ENCODE measurements at places on chromosomes 5 and 9.

DNA sequence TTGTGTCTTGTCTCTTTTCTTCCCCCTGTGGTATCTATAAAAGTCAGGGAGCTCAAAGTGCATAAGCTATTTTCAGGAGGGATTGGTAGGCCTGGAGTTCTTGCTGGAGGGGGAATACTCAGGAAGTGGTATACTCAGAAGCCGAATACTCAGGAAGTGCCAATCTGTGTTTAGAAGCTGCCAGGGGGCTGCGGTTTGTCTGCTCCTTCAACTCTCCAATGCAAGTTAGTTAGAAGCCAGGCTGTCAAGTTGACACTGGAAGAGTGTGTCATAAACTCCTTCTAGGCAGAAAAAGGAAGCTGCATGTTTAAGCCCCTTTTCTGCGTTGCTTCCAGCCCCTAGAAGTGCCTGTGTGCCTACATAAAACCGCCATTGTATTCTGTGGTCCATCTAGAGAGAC lies 366.5 kb downstream of the TAF11L14 start:
- DNase-seq: no peak

DNA sequence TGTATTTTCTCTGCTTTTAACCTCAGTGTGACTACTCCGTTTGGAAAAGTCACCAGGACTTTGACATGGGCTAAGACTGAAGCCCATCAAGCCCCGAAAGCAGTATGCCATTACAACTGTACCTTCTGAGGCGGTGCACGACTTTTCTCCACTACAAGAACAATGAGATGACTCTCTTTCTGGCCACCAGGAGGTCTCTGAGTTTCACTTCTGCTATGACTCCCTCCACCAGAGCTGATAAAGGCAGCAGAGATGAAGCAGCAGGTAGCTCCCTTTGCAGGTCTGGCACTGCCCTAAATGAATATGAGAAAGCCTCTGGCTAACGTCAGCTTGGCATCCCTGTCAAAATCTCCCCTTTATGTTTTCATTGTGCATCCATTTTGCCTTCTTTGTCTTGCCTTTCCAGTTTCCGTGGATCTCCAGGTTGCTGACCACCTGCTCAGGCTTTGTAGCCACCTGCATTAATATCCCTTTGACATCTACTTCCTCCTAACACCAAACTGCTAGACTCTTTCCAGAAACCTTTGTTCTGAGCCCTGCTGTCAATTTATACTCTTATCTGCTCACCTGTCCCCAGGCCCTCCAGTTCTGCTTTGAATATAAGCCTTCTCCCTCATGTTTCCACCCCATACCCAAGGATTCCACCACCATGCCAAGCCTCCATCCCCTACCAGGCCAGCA lies 221.7 kb downstream of the ZNF608 start:
- DNase-seq: no peak

GRCh38 chr5:134124289-134125038 lies 10.0 kb downstream of the TCF7 start:
- no peak for DNase-seq

- DNase-seq: no peak
Measured at GRCh38 chr5:160703547-160704189, 148.3 kb downstream of the ATP10B start.

DNA sequence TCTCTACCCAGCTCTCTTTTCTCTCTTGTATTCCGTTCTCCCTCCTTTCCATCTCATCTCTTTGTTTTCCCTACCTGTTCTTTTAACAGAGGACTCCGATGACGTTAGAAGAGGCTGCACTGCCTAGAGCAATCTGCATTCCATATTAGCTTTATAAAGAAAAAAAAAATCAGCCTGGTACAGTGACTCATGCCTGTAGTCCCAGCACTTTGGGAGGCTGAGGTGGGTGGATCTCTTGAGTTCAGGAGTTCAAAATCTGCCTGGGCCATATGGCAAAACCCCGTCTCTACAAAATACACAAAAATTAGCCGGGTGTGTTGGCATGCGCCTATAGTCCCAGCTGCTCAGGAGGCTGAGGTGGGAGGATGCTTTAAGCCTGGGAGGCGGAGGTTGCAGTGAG lies 49.0 kb downstream of the DAPK1 start:
- no peak for DNase-seq

DNA sequence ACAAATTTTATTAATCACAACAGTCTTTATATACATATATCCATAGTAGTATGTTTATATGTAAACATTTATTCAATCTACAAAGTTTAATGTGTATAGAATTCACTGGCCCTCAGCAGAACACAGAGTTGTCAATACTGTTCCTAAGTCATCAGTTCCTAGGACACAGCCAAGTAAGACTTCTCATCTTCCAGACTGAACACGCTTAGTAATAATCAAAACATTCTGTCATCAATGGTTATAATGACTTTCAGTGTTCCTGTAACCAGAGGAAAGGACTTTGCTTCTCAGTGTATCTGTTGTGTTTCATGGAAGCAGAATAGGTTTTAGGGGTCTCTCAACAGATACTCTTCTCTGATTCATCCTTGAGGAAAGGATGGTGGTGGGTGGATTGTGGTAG lies 82.2 kb downstream of the SMIM23 start:
- DNase-seq: no peak

GRCh38 chr9:4059437-4059836 lies 240.4 kb downstream of the GLIS3 start:
- DNase-seq: no peak

DNA sequence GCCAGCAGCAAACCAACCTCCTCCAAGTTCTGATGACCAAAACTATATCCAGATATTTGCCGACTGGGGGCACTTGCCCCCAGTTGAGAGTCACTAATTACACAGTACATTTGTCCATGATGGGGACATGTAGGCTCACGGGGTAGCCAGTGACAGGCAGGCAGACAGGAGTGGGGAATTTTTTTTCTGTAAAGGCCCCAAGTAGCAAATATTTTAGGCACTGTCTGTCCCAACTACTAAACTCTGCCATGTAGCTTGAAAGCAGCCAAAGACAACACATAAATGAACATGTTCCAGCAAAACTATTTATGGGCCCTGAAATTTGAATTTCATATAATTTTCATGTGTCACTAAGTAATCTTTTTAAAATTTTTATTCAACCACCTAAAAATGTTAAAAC lies 80.7 kb downstream of the GRIA1 start:
- DNase-seq: no peak

DNA sequence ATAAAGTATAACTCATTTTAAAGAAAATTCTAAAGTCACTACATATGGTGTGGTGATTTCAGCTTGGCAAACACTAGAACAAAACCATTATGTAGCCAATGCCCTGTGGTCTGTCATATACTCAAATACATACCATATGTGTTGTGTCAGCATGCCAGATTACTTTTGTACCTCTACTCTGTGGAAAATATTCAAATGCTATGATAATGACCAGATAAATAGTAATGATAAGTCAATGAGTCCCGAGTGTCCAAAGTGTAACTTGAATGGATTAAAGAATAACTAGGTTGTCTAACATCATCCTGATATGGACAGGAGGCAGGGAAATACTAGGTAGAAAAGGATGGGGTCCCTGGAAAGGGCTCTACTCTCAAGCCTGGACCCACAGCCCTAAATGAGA lies 58.0 kb upstream of the IL6ST start:
- DNase-seq: no peak

DNA sequence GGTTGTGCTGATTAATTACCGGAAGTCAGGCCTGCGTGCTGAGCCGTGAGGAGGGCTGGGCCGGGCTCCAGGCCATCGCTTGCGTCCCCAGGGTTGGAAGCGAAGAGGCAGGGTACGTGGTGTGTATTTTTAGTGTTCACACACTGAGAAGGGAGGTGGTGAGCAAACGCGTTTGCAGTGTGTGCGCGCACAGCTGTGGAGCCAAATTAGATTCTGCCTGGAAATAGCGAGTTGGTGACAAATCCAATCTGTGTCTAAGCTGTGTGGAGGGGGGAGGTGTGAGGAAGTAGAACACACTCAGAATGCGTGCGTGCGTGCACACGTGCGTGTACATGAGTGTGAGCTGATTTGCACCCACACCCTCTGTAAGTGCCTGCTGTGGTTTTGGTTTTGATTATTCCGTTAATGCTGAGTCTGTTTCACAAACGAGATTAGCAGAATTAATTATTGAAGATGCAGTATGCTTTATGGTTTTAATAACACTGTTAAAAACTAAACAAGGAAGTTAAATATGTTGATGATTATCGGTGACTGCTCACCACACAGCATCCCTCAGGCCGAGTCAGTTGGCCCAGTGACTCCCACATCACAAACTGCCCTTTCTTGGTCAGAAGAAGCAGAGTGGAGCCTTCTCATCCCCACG lies 111.8 kb upstream of the FCN2 start:
- no peak for DNase-seq

- no peak for DNase-seq
Measured at GRCh38 chr9:121836366-121836885, 185.0 kb downstream of the DAB2IP start.

GRCh38 chr5:90890180-90890579 lies 331.6 kb downstream of the ADGRV1 start:
- no peak for DNase-seq

GRCh38 chr5:91182763-91183162 lies 200.4 kb downstream of the ARRDC3 start:
- no peak for DNase-seq

DNA sequence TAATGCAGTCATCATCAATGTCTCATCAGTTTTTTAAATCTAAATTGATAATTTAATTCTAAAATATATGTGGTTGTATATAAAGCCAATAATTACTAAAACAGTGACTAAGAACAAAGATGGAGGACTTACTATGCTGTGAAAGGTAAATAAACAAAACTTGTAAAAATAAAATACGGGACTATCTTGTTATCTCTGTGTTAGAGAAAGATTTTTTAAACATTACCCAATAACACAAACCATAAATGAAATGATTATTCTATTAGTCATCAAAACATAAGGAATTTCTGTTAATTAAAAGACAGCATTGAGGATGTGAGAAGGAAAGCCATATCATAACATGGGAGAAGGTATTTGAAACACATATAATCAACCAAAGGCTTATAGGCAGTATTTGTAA lies 226.2 kb upstream of the SMC2 start:
- DNase-seq: no peak

DNA sequence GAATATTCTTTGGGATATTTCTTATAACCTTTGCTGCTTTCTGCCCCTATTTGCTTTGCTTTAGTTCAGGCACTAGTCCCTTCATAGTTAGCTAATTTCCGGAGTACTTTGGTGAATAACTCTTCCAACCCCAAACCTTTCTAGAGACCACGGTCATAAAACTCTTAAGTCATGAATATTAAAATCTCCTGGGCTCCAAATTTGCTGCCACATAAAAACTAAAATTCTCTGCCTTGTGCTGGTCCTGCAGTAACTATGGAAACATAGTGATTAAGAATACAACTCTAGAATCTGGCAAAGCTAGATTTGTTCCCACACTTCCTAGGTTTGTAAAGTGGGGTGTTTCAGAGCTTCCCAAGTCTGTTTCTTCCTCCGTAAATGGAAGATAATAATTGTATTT lies 10.0 kb upstream of the ACTBL2 start:
- DNase-seq: no peak

GRCh38 chr9:113665064-113665463 lies 201.5 kb downstream of the RGS3 start:
- no peak for DNase-seq

- DNase-seq: no peak
Measured at GRCh38 chr5:170477906-170478305, 25.9 kb upstream of the KCNIP1 start.
